Stimulated activated naive CD4-positive, alpha-beta T cell treated with Interleukin-2 at 50 U/mL for 16 hours (primary cell): ENCODE measurements at places on chromosomes 4 and X.

GRCh38 chrX:126064901-126065541, 101.1 kb downstream of the DCAF12L2 start:
- DNase-seq = no peak

- no peak for DNase-seq
These were observed 286.4 kb downstream of the USP46 start for GRCh38 chr4:52372747-52373146.

DNA sequence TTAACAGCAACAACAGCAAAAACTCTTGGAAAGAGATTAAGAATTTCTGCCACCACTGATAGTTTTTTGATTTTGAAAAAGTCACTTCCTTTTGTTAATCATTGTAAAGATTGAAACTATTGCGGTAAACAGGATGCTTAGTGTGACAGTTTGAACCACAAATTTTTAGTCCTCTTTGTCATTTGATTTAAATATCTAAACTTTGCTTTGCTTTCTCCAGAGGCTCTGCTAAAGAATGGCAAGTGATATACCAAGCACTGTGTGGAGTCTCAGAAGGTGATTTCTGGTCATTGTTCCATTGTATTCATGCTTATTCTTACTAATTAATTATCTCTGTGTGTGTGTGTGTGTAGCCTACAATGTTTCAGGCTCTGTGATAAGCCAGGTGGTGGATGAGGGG, 155.6 kb downstream of the BMPR1B start:
- no peak for DNase-seq

- DNase-seq = no peak
These were observed 59.5 kb upstream of the KDR start for GRCh38 chr4:55184600-55185523.

GRCh38 chr4:26088433-26088928, 174.5 kb downstream of the SMIM20 start:
- DNase-seq = peak; percentile 19
